WTC11 (cell line): ENCODE measurements at places on chromosomes 1 and 21. TPM values are rescaled to one million over a fixed set of nuclear protein-coding genes. Genes with fewer than 3 reads are reported as not detected.

DNA sequence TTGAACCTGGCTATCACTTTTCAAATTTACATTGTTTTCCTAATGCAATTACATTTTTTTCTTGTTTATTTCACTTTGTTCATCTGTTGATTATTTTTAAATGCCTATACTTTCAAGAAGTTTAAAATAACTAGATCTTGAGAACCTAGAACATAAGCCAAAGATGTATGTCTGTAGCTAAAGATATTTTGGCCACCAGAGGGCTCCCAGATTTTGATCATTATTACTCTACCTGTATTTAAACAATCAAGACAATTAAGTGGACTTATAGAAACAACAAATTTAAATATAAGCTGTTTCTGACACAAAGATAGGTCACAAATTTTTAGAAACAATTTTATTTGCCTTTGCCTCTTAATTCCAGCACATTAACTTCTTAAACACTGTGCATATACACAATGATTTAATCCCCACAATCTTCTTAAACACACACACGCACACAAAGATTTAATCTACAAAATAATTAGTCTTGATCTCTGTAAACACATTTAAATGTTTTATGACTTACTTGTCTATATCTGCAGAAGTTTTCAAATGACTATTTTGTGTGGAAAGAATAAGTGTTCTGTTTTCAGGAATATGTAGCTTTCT, 380.0 kb downstream of the DSCAM start:
- H3K4me3 ChIP-seq: no peak overlapping the region
- no peaks in the 10 kb centered on the region for H3K36me3 ChIP-seq
- DNase-seq: no peak
- H3K27me3 ChIP-seq: no peaks in the 10 kb centered on the region
- H3K4me1 ChIP-seq: no peaks in the 10 kb centered on the region
- no peak overlapping the region for H3K27ac ChIP-seq

- H3K27ac ChIP-seq: no peak overlapping the region
- H3K36me3 ChIP-seq: no peaks in the 10 kb centered on the region
Observed at GRCh38 chr1:26384076-26384475, 11.5 kb upstream of the ZNF683 start.

- peaks cover 62% of the 10 kb centered on the region for H3K4me1 ChIP-seq
- peak; percentile 16 for DNase-seq
- H3K36me3 ChIP-seq: no peaks in the 10 kb centered on the region
- H3K27ac ChIP-seq: 0 out of 2 replicates have a peak overlapping the region, but pooled peaks have one; percentile 20
Observed at GRCh38 chr1:37317870-37318467, 156.4 kb upstream of the ZC3H12A start.

DNA sequence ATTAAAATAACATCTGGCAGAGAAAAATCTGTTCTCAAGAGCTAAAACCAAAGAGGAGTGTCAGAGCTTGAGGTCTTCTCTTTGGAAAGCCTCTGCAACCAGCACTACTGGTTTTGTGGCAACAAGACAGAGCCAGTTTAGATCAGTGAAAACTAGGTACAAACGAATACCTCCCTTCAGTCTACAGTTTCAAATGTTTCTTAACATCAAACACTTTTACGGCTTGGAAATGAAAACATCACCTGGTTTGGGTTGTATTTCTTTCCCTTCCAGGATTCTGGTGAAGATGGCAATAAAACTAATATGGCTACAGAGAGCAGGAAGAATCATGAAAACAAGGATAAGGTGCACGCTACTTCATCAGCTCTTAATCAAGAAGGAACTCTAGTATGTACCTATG, 339.4 kb upstream of the ESRRG start:
- no peaks in the 10 kb centered on the region for H3K27me3 ChIP-seq
- DNase-seq: no peak
- no peaks in the 10 kb centered on the region for H3K36me3 ChIP-seq
- H3K4me3 ChIP-seq: no peak overlapping the region

- no peak for DNase-seq
- no peak overlapping the region for H3K4me3 ChIP-seq
- no peaks in the 10 kb centered on the region; the same call in 1 of the 2 replicates for H3K27me3 ChIP-seq
- no peaks in the 10 kb centered on the region for H3K36me3 ChIP-seq
- H3K27ac ChIP-seq: no peak overlapping the region
Observed at GRCh38 chr1:182658055-182658454, 26.3 kb downstream of the RGS8 start.

GRCh38 chr21:27796106-27796505, 829.2 kb upstream of the ADAMTS5 start:
- no peaks in the 10 kb centered on the region for H3K36me3 ChIP-seq
- no peaks in the 10 kb centered on the region for H3K27me3 ChIP-seq
- H3K27ac ChIP-seq: peak overlapping the region; percentile 13; the same call in 1 of the 2 replicates
- H3K4me1 ChIP-seq: peaks cover 22% of the 10 kb centered on the region
- DNase-seq: no peak
- no peak overlapping the region for H3K4me3 ChIP-seq

Gene KRTAP22-2
- not detected in 3 replicates for total RNA-seq

Gene PRAMEF5
- total RNA-seq: not detected in 3 replicates

Gene CHI3L2
- total RNA-seq: 0.41 to 0.61 TPM (median 0.41 TPM) in 3 replicates

Gene AMY1C
- total RNA-seq: not detected in 3 replicates
